ENCODE measurements at places on chromosomes 1 and 21.

GRCh38 chr1:211928993-211929637 lies 98.6 kb upstream of the LPGAT1 start:
- no peak for DNase-seq

- no peak for DNase-seq
Observed at GRCh38 chr1:220378571-220379302, 106.5 kb upstream of the RAB3GAP2 start.

DNA sequence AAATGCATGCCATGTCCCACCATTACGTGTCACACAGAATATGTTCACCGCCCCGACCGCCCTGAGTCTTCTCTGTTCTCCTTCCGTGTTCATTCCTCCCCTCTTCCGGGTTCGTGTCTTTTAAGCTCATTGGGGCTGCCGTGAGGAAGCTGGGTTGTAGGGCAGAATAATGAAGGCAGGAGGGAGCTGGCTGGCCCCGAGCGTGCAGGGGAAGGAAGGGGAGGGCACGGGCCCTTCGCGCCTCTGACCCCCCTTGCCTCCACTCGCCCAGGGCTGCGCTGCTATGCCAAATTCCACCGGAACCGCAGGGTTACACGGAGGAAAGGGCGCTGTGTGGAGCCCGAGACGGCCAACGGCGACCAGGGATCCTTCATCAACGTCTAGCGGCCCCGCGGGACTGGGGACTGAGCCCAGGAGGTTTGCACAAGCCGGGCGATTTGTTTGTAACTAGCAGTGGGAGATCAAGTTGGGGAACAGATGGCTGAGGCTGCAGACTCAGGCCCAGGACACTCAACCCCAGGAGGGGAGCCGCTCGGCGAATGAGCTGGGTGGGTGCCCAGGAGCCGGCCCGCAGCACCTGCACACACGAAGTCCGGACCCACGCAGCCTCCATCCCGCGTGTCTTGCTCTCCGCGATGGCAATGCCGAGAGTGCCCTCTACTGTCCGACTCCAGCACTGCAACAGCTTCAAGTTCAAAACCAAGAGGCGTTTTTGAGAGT lies 16.5 kb upstream of the AGTRAP start:
- peak; percentile 42 for DNase-seq

- DNase-seq = no peak
Observed at GRCh38 chr1:235996048-235996785, 68.7 kb downstream of the NID1 start.

DNA sequence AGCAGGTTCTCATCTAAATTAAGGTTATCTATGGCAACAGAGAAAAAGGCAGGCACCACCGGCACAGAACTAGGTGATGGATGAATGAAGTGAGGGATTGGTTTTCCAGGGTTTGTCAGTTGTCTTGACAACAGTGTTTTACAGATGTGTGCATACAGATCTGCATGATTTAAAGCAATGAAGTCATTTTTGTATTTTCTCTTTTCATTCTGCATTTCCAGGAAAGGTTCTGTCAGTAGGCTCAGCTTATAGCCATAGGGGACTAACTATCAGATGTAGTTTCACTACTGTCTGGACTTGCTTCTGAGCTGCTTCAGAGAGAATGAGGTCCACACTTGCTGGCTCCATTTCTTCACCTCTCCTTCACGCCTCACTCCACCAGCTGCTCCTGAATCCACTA lies 98.2 kb upstream of the LMO4 start:
- no peak for DNase-seq
